ENCODE measurements at places on chromosomes 7 and 10. TPM values are rescaled to one million over a fixed set of nuclear protein-coding genes. Genes with fewer than 3 reads are reported as not detected.

Gene SHOC2
- total RNA-seq, result 17.5 TPM

Gene MLXIPL
- 1.2 TPM for total RNA-seq

Gene ZCWPW1
- 1.6 TPM for total RNA-seq

Gene APBB1IP
- 9.1 TPM for total RNA-seq

Gene EVX1
- total RNA-seq, result not detected

Gene GCK
- not detected for total RNA-seq

All from A549 treated with CORT108297 at 1 μM for 4 hours (cell line).